ENCODE measurements at places on chromosomes 6 and 20.

GRCh38 chr6:152587473-152587872 is 49.7 kb downstream of the SYNE1 start:
- no peak for DNase-seq

GRCh38 chr6:26241033-26241895 is 123.7 kb upstream of the BTN3A2 start:
- DNase-seq = no peak

DNA sequence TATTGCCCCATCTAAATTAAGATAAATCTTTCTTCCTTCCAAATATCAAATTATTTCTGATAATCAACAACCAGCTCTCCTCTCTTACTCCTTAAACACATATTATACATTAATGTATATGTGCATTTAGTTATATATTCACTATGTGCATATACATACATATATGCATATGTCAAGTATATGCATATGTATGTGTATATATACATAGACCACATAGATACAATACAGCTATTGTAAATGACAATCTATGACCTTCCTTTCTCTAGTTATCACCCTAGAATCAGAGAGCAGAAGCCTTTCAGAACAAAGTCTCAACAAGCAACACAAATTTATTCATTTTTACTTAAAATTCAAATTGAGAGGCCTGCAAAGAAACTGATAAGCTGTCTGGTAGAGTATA is 241.1 kb upstream of the THEMIS start:
- DNase-seq = no peak

GRCh38 chr6:111673937-111674336 is 68.3 kb upstream of the TRAF3IP2 start:
- no peak for DNase-seq

GRCh38 chr6:120304223-120304622 is 954.7 kb upstream of the MAN1A1 start:
- DNase-seq = no peak

- no peak for DNase-seq
These were observed 127.9 kb downstream of the NRN1 start for GRCh38 chr6:5878792-5879191.

GRCh38 chr20:60203451-60203850 is 245.2 kb downstream of the CDH26 start:
- no peak for DNase-seq

GRCh38 chr20:52496191-52496590 is 304.6 kb upstream of the ZFP64 start:
- no peak for DNase-seq

GRCh38 chr20:10655720-10656669 is 17.8 kb downstream of the JAG1 start:
- DNase-seq = no peak

GRCh38 chr6:116536216-116536621 is 9.3 kb downstream of the TRAPPC3L start:
- no peak for DNase-seq

GRCh38 chr20:50378170-50379000 is 131.8 kb upstream of the PTPN1 start:
- DNase-seq = no peak

DNA sequence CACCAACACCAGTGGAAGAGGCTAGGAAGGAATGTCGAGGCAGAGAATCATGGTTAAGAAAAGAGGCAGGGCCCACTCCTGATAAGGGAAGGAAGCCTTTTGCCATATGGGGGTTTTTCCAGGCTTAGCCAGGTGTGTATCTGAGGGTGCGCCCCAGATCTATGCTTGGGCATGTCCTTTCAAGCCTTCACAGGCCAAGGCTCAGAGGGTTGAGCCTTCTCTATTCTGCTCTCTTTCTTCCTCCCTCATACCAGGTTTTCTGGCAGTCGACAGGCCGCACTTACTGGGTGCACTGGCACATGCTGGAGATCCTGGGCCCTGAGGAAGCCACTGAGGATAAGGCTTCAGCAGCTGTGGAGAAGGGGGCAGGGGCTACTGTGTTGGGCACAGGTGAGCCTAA is 4.7 kb downstream of the CUL9 start:
- DNase-seq = no peak

DNA sequence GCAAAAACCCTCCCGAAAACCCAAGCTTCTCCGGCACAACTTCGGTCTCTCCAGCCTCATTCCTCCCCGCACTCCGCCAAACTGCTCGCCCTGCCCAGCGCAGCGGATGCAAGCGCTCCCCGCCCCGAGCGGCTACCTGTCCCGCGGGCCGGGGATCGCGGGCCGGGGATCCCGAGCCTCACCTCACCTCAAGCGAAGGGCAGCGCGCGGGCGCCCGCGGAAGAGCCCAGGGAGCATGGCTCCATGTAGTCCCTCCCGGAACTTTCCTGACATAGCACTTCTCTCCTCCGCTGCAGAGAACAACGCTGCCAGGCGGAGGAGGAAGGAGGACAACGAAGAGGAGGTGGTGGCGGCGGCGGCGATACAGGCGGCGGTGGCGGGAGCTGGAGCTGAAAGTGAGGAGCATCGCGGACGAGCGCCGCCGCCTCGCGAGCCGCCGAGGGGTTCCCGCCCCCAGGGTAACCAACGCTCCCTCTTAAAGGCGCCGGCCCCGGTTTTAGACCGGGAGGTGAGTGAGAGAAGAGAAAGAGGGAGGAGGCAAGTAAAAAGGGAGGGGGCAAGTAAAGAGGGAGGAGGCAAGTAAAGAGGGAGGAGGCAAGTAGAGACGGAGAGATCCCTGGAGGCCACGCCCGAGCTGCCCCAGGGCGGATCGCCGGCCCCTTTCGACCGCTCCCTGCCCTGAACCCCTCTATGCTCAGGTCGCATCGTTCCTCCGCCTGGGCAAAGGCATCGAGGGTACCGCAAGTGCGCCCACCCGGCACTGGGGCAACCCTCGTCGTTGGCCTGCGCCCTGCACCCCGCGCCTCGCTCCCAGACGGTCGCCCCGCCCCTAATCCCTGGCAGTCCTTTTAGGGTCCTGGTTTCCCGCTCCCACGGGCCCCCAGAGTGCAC is at the start of gene GPR63:
Gene GPR63 (minus strand): TSS at position 397 of the 891 bp plus-strand sequence. CDS start 37,746 bp downstream, outside the sequence.
- peak; percentile 68 for DNase-seq

DNA sequence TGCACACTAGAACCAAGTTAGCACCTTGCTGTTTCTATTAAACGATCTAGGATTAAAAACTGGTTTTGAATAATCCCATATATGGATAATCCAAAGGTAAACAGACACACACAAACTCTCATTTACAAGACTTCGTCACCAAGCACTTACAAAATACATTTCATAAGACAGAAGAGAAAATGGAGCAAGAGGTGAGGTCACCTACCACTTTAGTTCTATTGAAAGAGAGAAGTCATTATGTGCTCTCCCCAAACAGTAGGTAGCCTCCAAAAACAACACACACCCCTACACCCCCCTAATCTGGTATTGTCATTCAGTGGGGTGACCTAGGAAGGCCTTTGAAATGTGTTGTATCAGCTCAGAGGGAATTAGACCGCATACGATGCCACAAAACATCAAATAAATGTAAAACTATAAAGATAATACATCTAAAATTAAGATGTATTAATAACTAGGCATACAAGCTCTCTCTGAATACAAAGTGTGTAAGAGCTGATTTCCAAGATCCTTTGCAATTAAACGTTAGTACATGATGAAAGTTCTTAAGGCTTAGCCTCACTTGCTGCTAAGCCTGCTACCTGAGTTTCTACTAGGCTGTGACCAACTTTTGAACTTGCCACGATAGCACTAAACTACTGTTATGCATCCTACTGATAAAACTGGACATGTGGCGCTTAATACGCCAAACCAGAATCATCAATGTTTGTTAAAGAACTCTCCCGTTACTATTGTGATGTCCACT is 1.6 kb downstream of the SRPK1 start:
- DNase-seq = no peak

DNA sequence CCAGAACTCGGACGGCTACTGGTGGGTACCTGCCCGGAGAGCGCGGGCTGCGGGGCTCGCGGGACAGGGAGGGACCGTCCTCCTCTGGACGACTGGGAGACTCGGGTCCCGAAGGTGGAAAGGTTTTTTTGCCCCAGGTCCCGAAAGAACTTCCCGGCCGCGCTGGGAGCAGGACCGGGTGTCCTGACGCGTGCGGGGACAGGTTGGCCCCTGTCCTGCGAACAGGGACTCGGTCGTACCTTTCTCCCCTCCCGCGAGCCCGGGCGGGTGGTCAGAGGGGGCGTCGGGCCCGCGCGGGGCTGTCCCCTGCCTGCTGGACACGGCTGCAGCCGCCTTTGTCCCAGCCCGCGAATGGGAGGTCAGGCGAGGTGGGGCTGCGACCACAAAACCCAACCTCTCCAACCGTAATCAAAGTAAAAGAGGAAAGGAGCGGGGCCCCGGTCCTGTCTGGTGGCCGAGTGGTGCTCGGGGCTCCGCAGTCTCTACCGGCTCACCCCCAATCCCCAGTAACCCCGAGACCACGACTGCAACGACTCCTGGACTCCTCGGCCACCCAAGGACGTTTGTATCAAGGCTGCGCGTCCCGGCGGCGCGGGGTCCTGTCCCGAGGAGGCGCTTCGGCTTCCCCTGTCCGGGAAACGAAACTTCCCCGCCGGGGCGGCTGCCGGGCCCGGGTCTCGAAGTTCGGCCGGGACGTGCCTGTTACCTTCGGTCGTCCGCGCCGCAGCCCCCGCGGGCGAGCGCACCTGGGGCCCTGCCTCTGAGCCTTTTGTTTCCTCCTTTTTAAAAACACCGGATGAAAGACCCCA is 798 bp downstream of the DSP start:
- DNase-seq = no peak

- DNase-seq = no peak
These were observed 14.6 kb downstream of the MYBL2 start for GRCh38 chr20:43681468-43681942.

GRCh38 chr6:105604587-105604884 is 201.7 kb upstream of the PREP start:
- DNase-seq = no peak

GRCh38 chr6:21188505-21189223 is 404.9 kb upstream of the SOX4 start:
- DNase-seq = no peak

GRCh38 chr6:13097454-13097853 is 230.9 kb downstream of the TBC1D7 start:
- DNase-seq = no peak

DNA sequence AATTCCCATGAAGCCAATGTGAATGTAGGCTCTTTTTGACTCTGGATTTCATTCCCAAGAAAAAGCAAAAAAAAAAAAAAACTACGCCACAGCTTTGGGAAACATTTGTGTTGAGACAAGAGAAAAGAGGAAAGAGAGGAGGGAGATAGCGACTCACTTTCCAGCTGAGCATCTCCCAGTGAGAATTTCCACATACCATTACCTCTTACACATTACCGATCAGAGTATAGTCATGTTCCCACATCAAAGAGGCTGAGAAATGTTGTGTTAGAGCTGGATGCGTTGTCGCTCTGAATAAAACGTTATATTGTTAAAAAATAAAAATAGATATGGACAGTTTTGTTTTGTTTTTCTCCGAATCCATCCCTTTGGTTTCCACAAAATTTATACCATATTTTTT is 1019.3 kb upstream of the ADGRB3 start:
- no peak for DNase-seq

GRCh38 chr20:58565461-58566175 is 50.4 kb upstream of the APCDD1L start:
- no peak for DNase-seq

DNA sequence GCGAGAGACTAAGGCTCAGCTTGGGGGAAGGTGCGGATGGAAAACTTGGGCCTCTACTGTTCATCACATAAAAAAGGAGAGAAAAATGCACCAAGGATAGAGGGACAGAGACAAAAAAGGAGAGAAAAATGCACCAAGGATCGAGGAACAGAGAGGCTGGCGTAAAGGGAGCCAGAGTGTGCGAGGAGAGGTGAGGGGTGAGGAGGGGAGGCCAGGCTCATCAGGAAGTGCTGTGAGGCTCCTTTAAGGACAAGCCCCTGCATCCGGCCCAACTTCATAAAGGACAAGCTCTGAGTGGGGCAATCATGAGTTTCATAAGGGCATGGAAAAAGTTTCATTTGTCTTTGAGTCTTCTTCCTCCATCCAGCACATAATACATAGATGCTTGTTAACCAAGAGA is 117.2 kb upstream of the NXT1 start:
- no peak for DNase-seq

DNA sequence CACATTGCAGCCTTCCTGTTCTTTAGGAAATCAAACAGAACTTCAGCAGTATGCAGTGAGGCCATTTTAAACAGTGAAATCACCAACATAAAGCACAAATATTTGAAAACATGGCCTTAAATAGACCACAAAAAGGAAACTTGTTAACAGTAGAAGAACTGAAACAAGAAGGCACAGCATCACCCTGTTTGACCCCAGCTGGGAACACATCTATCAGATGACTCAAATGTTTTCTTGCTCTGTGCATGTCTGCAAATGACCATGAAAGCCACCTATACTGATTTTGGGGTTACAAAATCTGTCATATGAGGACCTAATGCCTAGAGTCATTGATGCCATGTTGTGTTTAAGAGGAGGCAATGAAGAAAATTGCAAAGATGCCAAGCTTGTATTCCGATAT is 123.8 kb upstream of the ADGRF1 start:
- DNase-seq = no peak

Data from D721Med (cell line).